Fibroblast of mammary gland (primary cell): ENCODE measurements at places on chromosomes 3 and 15.

DNA sequence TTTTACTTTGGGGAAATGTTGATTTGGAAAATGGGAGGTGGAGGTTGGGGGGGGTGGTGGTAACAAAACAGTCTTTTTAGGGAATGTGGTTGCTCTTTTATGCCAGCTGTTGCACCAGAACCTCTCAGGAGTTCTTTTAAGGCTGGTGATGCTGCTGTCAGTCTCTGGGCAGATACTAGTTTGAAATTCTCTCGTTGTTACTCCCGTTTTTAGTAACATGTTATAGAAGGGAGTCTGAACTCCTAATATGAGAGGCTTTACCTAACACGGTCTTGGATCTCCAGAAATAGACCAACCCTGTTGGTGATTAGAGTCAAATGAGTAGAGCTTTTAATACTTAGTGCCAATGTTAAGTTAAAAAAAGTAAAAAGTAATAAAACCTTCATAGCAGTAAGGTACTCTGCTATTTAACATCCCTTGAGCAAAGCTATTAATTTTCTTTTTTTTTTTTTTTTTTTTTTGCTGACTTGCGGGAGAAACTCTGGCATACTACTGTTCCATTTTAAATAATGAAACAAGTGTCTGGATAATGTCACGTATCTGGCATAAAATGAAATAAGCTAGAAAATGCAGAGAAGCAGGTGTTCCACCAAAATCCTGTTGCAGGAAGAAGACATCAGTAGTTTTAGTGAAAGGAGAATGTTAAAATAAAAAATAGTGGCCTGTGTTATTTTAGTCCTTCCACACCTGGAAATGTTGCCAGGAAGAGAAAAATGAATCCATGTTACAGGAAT, 156.7 kb downstream of the CACNA1D start:
- no peak for DNase-seq

DNA sequence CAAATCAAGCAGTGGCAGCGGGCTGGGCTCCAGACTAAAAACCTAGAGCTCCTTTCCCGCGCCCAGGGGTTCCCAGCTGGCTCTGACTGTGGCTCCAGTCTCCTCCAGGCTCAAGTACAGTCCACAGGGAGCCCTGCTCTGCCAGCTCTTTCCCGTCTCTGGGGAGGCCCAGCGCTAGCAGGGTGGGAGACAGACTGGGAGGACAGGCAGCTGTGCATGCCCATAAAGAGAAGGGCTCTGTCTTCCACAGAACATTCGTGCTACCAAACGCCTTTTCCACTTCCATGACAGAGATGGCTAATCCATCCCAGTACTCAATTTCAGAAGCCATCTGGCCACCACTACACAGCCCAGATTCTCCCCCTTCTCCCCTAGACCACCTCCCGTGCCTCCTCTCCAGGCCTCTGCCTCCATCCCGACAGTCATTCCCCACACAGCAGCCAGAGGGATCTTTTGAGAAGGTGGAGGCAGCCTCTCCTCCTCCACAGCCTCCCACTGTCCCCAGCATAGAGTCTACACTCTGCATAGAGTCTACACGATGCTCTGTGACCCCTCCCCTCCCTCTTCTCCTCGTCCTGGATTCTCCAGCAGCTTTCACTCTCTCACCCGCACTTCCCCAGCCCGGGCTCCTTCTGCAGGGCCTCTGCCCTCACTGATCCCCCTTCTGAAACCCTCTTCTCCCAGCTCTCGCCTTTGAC, 6.8 kb upstream of the DUSP7 start:
- no peak for DNase-seq

- DNase-seq = no peak
Measured at GRCh38 chr15:29849218-29849617, 26.9 kb upstream of the TJP1 start.

DNA sequence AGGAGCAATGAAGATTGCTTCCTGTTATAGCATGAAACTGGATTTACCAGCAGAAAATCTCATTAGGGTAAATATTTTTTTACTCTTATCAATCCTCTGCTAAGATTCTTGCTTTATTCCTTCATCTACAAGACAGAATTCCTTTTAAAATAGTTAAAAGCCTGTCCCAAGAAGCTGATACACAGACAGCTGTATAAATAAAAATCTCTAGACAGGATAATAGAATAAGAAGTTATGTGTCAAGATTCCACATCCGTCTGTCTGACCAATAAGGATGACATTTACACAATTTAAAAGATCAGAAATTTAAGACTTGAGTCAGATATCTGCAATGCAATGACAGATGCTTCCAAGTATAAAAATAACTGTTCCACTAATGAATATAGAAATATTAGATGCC, 57.6 kb downstream of the SSR3 start:
- DNase-seq = peak; percentile 40

GRCh38 chr3:37723585-37723984, 138.1 kb upstream of the CTDSPL start:
- no peak for DNase-seq

DNA sequence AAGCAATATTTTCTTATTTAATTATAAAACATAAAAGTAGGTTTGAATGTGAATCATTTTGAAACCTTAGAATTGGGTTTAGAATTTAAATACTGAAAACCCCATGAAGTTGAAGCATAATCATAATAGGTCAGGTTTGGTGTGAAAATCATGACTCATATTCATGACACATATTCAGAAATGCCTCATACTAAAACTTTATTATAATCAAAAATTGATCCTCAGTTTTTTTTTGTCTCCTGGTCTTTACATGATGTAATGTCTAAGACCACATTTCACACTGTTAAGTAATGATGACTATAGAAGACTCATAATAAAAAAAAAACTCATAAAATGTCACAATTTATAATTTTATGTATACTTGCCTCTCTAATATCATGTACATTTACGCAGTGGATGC, 190.4 kb downstream of the FOXP1 start:
- DNase-seq = no peak

- DNase-seq = no peak
Measured at GRCh38 chr3:126548556-126549466, 9.9 kb downstream of the C3orf22 start.

GRCh38 chr3:180749322-180749721, 70.0 kb upstream of the CCDC39 start:
- DNase-seq = no peak

- peak; percentile 68 for DNase-seq
Measured at GRCh38 chr15:91522605-91523332, 330.7 kb upstream of the SLCO3A1 start.

- DNase-seq = no peak
Measured at GRCh38 chr3:165070682-165071081, 7.6 kb downstream of the SI start.

GRCh38 chr3:81790117-81790516, 28.7 kb upstream of the GBE1 start:
- DNase-seq = no peak

DNA sequence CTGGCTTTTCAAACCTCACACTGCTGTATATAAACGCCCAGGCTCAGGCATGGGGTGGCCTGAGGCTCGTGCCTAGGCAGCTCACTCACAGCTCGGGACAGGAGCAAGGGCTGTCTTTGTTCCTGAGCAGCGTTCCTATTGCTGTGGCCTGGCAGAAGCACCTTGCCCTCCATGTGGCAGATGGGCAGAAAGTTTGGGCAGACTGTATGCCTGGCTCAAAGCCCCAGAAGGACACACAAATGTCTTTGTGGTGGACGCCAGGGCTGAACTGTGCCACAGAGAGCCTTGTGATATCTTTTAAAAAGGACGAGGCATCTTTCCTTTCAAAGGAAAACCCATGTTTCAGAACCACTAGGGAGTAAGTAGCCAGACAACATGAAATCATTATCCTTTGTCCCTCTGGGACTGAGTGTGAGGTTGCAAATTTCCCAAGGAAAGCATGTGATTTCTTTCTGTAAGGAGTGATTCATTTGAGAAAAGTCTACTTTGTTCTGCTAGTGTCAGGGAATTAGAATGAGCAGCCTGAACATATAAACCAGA, 29.3 kb upstream of the UBE2E1 start:
- DNase-seq = peak; percentile 95

- DNase-seq = no peak
Measured at GRCh38 chr3:69058947-69059224, 6.8 kb upstream of the TMF1 start.

- no peak for DNase-seq
Measured at GRCh38 chr3:183210341-183210740, 42.7 kb upstream of the B3GNT5 start.

GRCh38 chr15:35522061-35522460, 23.9 kb downstream of the DPH6 start:
- DNase-seq = peak; percentile 12

DNA sequence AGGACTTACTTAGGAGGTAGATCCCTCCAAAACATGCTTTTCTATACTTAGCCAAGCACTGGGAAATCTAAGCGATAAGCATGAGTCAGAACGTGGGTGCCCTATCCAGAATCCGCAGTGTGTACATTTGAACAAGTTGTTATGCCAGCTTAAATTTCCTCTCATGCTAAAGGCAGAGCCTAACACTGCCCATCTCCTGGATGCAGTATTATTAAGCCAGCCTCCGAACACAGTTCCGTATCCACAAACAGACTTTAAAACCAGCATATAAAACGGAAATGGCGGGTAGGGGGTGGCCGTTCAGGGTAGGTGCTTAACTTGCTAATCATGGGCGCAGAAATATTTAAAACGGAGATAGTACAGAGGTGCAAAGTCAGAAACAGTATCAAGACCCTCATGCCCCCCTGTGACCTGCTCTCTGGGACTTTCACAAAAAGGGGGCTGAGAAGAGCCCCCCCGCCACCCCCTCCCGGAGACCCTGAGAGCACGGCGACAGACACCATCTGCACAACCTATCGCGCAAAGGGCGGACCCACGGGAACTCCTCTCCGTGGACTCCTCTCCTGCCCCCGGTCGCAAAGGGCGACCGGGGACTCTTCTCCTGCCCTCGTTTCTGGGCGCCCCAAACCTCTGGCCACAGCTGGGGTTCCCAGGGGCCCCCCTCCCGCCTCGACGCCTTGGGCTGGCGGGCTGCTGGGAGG, 889 bp upstream of the LRRIQ4 start:
- peak; percentile 82 for DNase-seq

- DNase-seq = no peak
Measured at GRCh38 chr3:195885036-195885891, 23.1 kb downstream of the TNK2 start.

DNA sequence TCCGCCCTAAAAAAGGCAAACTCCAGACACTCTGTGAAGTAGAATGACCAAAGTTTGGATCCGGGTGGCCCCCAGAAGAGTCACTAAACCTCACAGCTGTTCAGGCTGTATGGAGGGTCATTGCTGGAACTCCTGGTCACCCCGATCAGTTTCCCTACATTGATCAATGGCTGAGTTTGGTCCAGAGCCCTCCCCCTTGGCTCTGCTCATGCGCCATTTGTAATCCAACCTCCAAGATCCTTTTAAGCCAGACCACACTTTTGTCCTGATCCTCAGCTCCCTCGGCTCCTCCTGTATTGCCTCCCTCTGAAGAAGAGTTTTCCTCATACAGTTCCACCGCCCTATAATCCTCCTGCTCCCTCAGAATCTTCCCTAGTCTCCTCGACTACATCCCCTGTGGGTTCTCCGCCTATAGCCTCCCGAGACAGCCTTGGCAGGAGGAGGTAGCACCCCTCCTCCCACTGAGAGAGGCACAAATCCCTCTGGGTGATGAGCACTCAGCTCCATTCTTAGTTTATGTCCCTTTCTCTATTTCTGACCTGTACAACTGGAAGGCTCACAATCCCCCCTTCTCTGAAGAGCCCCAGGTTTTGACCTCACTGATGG, 42.2 kb downstream of the ZBTB11 start:
- no peak for DNase-seq

- DNase-seq = no peak
Measured at GRCh38 chr15:77535845-77536244, 96.9 kb downstream of the LINGO1 start.

GRCh38 chr3:13715961-13716360, 163.9 kb downstream of the WNT7A start:
- DNase-seq = no peak

DNA sequence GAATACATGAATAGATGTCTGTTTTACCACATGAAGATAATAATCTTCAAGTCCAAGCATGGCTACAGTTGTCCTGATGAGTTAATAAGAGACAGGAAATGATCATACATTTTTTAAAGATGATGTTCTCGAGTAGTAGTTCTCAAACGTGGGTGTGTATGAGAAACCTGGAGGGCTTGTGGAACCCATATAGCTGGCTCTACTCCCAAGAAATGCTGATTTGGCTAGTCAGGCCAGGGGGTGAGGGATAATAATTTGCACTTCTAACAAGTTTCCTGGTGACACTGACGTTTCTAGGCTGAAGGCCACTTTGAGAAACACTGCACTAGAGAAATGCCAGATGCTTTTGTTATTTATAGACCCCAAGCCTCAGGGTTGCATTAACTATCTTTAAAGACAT, 37.0 kb downstream of the ROPN1B start:
- peak; percentile 73 for DNase-seq

DNA sequence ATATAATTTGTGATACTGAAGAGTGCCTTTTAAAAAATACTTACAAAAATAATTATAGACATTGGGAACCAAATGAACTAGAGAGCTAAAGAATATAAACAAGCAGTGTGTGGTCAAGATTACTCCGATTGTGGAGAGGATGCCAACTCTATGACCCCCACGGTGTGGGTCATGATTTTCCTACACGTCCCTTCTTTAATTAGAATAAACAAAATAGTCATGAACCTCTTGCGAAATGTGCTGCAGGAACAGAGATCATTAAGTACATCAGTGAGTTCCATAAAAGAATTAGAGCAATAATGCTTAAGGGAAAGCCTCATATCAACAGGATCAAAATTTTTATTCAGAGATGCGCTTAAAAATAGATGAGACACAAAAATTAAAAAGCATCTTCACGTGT, 476.6 kb upstream of the ROBO1 start:
- DNase-seq = peak; percentile 86

DNA sequence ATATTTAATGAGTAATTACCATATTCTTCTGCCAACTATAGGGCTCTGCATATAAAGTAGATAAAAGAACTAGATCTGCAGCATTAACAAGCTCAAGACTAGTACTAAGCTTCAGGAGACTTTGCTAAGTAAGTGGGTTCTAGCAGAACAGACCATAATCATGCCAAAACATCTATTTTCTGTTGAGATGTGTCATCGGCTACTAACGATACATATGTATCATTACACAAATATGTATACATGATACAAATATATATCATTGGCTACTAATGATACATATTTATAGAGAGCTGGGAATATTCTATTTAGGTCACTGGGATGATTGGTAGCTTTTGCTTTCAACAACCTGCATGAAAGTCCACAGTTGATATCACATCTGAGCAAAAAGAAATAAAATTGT, 185.8 kb upstream of the DCBLD2 start:
- peak; percentile 7 for DNase-seq

GRCh38 chr3:105397974-105398373, 31.3 kb downstream of the ALCAM start:
- DNase-seq = no peak

DNA sequence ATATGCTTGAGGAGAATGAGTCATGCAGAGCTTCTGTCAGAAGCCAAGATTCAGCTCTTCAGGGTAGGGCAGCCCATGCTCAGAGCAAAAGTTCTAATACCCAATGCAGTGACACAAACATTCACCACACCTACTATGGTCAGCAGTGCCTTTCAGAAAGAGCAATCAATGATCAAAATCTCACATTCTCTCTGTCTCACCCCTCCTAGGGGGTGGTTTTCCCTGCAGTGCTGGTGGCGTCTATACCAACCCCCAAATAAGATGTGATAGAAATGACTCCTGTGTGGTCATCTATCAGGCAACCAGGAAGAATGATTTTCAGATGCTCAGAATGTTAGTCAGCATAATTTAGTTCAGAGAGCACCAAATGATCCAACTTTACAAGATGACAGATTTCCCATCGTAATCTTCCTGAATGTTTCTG, 385.3 kb downstream of the NTRK3 start:
- DNase-seq = peak; percentile 31

GRCh38 chr15:49863431-49864224, 242.8 kb downstream of the DTWD1 start:
- peak; percentile 96 for DNase-seq
